ENCODE measurements at places on chromosomes 13 and 19.

DNA sequence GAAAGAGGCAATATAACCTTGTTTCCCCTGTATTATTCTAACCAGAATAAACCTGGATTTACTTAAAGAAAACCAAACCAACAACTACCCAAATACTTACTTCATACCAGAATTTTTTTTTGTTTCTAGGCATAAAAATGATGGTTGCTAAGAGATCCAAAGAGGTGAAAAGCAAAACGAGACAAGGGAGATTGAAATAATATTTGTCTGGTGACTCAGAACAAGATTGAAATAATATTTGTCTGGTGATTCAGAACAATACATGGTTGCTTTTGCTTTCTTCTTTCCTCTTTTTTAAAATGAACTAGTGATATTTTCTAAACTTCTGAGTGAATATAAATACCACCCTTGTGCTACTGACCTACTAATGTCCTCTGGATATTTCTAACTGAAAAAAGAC is 592.9 kb downstream of the KCTD12 start:
- no peak for DNase-seq

GRCh38 chr13:40875583-40875982 is 86.2 kb downstream of the SLC25A15 start:
- DNase-seq = no peak

DNA sequence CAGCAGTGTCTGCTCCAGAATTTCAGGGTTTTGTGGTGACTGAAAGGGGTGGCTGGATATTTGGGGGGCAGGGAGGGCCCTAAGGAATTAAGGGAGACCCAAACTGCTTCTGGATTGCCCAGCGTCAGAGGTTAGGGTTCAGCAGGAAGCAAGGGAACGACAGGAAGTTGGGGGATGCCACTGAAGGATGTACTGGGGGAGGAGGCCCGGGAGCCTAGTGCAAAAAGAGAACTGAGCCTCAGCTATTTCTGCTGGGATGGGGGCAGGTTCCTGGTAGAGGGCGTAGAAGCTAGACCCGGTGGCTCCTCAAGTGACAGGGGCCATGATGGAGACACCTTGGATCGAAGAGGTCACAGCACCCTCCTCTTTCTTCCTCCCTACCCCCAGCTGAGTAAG is 1.1 kb downstream of the CYP2S1 start:
- DNase-seq = no peak

GRCh38 chr19:46980761-46981160 is 38.9 kb upstream of the NPAS1 start:
- peak; percentile 59 for DNase-seq

- no peak for DNase-seq
Measured at GRCh38 chr19:4372165-4373012, 28.0 kb downstream of the SH3GL1 start.

GRCh38 chr13:76148926-76149325 is 512.8 kb downstream of the LMO7 start:
- no peak for DNase-seq

All from CD8-positive, alpha-beta T cell (primary cell).